ENCODE measurements at places on chromosomes 2 and 18. TPM values are rescaled to one million over a fixed set of nuclear protein-coding genes. Genes with fewer than 3 reads are reported as not detected.

The NCKAP5 gene
- polyA plus RNA-seq, result 0.60 TPM

The TMBIM1 gene
- 204 TPM for polyA plus RNA-seq

DNA sequence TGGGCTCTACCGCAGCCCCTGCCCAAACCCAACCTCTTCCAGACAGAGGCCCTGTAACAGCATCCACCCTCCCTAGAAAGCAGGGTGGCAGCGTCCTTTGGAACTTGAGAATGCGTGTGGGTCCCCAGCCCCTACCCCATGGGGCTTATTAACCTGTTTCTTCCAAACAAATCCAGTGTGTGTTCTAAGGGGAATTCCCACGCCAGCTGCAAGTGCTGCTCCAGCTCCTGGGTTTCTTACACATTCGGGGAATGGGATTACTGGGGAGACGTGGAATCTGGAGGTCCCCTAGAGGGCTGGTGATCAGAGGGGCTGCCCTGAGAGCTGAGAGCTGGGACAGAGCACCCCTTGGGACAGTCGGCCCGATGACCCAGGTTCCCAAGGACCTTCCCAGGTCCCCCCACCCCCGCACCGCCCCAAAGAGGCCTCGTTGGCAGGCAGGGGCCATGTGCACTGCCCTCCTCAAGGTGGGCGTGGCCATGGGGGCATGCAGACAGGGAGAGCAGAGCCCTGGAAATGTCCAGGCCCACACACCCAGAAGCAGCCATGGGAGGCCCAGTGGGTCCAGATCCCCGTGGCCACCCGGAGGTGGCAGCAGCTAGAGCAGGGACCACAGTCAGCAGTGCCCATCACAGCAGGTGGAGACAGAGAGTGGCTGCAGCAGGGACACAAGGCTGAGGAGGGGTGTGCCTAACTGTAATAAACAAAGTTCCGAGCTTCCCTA is 18.8 kb upstream of the TEX44 start:
- H3K4me1 ChIP-seq, result no peaks in the 10 kb centered on the region
- no peak for DNase-seq
- H3K36me3 ChIP-seq, result no peaks in the 10 kb centered on the region
- H3K27ac ChIP-seq, result no peak overlapping the region
- no peak overlapping the region for H3K4me3 ChIP-seq

GRCh38 chr18:8951491-8951890 is 151.0 kb upstream of the NDUFV2 start:
- H3K27ac ChIP-seq, result no peak overlapping the region
- no peak for DNase-seq
- no peaks in the 10 kb centered on the region for H3K36me3 ChIP-seq
- no peaks in the 10 kb centered on the region for H3K27me3 ChIP-seq

GRCh38 chr2:241965931-241966412 is 96.4 kb downstream of the RTP5 start:
- H3K36me3 ChIP-seq, result no peaks in the 10 kb centered on the region
- H3K4me1 ChIP-seq, result peaks cover 10% of the 10 kb centered on the region
- peak; percentile 75 for DNase-seq
- peak overlapping the region; percentile 42 for H3K27ac ChIP-seq
- H3K4me3 ChIP-seq, result peak overlapping the region; percentile 24

DNA sequence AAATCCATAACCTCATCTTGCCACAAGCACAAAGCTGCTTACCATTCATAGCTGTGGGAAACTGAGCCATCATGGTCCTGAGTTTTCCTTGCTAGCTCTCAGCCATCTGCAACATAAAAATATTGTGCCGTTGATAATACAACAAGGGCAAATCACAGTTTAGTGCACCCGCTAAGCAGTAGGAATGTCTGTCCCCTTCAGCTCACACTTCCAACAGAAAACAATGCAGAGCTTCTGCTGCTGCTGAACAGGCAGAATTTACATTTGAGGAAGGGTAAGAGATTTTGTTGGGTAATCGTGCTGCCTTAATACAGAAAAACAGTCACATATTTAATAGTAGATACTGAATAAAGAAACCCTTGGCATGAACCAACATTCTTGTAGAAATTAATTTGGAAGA is 32.3 kb downstream of the ITSN2 start:
- no peaks in the 10 kb centered on the region for H3K27me3 ChIP-seq
- peaks cover 28% of the 10 kb centered on the region for H3K4me1 ChIP-seq
- no peak overlapping the region for H3K27ac ChIP-seq
- H3K36me3 ChIP-seq, result no peaks in the 10 kb centered on the region
- no peak for DNase-seq

DNA sequence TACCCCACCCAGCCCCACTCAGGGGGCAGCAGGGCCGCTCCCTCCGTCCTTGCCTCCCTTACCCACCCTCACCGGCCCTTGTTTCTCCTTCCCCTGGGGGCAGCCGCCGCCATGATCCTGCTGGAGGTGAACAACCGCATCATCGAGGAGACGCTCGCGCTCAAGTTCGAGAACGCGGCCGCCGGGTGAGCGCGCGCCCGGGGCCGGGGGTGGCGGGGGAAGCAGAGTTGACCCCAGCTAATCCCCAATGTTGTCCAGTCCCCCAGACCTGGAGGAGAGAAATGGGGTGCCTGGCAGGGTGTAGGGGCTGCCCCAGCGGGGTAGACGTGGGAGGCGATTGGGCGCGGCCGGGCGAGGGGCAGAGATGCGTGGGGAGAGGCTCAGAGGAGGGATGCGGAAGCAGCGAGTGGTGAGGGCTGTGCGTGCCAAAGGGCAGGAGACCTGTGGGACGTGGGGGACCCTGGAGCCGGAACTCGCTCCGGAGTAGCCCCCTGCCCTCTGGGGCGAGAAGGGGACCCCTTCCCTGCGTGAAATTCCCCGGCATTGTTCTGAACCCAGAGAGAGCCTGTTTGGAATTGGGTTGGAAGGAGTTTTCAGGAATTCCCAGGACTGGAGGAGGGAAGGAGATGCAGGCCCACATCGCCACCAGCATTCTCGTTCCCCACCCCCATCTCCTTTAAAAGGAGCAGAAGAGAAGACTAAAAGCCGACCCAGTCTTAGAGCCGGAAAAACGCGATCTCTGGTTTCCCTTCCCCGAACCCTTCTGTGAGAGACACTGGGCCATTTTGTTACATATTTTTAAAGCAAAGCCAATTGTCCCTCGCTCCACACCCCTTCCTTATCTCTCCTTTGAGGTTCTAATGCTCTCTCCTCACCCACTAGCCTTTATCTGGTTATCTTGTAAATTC is 625 bp downstream of the ARPC2 start:
- no peaks in the 10 kb centered on the region for H3K4me1 ChIP-seq
- peak; percentile 83 for DNase-seq
- H3K4me3 ChIP-seq, result peak overlapping the region; percentile 99
- H3K27me3 ChIP-seq, result no peaks in the 10 kb centered on the region

DNA sequence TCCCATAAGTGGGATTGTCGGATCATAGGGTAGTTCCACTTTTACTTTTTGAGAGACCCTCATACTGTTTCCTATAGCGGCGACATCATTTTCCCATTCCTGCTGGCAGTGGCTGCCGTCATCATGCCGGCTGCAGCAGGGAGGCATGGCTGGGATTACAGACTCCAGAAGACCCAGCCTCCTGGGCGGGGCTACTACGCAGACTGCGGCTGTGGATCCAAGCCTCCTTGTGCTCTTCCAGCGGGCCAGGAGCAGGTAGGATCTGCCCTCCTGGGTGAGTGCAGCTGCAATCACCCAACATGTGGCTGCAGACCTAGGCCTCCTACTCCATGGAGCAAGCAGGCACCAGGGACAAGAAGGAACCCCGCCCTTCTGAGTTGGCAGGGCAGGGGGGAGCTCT is 359.2 kb downstream of the GALR1 start:
- DNase-seq, result no peak
- no peak overlapping the region for H3K4me3 ChIP-seq
- no peaks in the 10 kb centered on the region for H3K36me3 ChIP-seq
- no peak overlapping the region for H3K27ac ChIP-seq
- no peaks in the 10 kb centered on the region for H3K4me1 ChIP-seq

- H3K4me1 ChIP-seq, result no peaks in the 10 kb centered on the region
- H3K27ac ChIP-seq, result peak overlapping the region; percentile 38
- no peak for DNase-seq
- no peaks in the 10 kb centered on the region for H3K27me3 ChIP-seq
These were observed 6.2 kb downstream of the STK39 start for GRCh38 chr2:168241208-168241607.
